ENCODE measurements at places on chromosomes 11 and 22.

- DNase-seq, result no peak
These were observed 36.6 kb downstream of the PARVG start for GRCh38 chr22:44217346-44217745.

- no peak for DNase-seq
These were observed 9.9 kb upstream of the CARD18 start for GRCh38 chr11:105149477-105149876.

DNA sequence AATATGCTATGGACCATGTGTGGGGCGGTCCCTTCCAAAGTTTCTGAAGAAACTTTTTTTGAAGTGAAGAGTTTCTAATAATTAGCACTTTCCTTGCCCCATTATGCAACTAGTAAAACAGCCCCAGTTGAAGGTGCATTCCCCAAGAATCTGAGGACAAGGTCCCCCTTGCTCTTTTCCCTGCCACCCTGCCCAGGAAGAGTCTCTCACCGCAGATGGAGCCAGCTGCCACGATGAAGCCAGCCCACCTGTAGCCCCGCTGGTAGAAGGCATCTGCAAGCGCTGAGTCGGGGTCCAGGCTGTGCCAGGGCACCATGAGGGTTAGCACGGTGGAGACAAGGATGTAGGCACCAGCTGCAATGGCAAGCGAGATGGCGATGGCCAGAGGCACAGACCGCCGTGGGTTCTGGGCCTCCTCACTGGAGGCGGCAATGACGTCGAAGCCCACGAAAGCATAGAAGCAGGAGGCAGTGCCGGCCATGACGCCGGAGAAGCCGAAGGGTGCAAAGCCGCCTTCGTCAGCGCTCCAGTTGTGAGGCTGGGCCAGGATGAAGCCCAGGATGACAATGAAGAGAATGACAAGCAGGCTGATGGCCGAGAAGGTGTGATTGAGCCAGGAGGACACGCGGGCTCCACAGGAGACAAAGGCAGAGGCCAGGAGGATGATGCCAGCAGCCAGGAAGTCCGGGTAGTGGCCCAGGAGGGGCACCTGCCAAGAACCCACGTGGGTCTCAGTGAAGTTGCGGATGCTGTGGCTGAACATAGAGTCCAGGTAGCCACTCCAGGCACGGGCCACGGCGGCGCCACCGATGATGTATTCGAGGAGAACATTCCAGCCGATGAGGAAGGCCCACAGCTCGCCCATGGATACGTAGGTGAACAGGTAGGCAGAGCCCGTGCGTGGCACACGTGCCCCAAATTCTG is 1.5 kb downstream of the SLC7A4 start:
- DNase-seq, result no peak

- DNase-seq, result no peak
These were observed 68.6 kb upstream of the ATXN10 start for GRCh38 chr22:45602824-45603595.
